Forelimb muscle (tissue), 1 donor: ENCODE measurements at places on chromosomes 4 and X. TPM values are rescaled to one million over a fixed set of nuclear protein-coding genes. Genes with fewer than 3 reads are reported as not detected.

Gene MAGEE1
- polyA plus RNA-seq: 2.6 TPM

Gene BEX1
- 2.7 TPM for polyA plus RNA-seq

DNA sequence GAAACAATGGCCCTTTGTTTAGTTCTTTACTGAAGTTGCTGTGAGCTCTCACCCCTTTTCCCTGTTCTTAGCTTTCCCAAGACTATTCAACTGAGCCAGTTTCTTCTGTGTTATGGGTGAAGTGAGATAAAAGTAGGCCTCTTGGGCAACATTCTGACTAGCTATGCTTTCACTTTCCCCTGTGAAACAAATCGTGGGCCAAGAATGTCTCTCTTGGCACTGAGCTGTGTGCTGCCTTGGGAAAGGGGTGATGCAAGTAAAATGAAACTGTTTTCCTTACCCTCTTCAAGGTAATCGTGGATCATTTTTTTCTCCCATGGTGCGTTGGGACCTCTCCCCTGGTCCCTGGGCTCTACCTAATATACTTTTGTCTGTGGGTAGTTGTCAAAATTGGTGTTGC lies 653.9 kb upstream of the MAGEB2 start:
- no peak for DNase-seq

DNA sequence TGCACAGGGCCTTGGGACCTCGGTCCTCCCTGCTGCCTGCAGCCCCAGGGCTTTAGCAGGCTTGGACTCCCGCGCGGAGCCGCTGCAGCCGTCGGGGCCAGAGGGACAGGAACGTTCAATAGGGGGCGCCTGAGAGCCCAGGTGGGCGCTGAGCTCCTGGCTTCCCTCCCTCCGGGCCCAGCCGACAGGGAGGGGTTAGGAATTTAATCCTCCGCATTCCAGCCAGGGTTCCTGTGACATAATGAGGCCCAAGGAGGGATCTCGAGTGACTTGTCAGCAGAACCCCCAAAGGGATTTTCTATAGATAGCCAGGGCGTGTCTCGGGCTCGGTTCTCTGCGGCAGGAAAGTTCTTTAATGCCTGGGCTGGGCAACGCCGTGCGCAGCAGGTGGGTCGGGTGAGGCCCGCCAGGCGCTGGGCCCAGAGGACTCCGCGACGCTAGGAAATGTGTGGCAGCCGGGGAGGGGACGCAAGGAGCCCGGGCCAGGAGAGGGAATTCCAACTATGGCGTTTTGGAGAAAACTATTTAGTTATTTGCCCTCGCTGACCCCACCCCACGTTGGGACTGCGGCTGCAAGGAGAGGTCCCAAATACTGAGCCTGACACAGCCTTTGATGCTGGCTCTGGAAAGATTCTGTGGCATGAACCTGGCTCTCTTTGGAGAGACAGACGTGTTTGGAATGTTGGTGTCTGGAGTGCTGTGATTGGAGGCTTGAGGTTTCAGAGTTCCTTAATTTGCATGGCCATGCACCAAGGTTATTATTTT lies 285.2 kb upstream of the GATB start:
- no peak for DNase-seq

- no peak for DNase-seq
Measured at GRCh38 chrX:40012868-40013265, 84.9 kb downstream of the BCOR start.

GRCh38 chr4:169047956-169048355 lies 37.9 kb upstream of the CBR4 start:
- DNase-seq: peak; percentile 56

- no peak for DNase-seq
Measured at GRCh38 chrX:95678679-95679078, 1006.0 kb upstream of the DIAPH2 start.

GRCh38 chr4:72971572-72971971 lies 97.9 kb downstream of the COX18 start:
- DNase-seq: no peak
